NB4 (cell line): ENCODE measurements at places on chromosomes 4 and X.

- peak; percentile 89 for DNase-seq
Observed at GRCh38 chr4:8599657-8600056, 7.1 kb downstream of the CPZ start.

- no peak for DNase-seq
Observed at GRCh38 chr4:123767806-123768205, 371.2 kb downstream of the SPRY1 start.

GRCh38 chrX:53047228-53047627, 1.4 kb upstream of the GPR173 start:
- DNase-seq, result peak; percentile 3

DNA sequence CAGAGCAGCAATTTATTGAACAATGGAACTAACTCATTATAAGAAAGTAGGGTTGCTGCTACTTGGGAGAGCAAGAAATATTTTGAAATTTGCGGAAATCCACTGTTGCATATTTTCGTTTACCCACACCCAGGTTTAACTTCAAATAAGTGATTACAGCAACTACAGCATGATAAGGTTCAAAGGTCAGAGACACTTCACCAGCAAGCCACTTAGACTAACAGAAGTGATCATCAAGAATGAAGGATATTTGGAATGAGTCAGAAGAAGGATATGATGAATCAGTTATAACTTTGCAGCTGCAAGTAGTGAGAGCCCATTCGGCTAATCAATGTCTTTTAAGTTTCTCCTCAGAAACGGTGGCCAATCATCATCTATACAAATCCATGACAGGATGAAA, 199.3 kb downstream of the TMA16 start:
- no peak for DNase-seq

GRCh38 chr4:151676301-151676700, 84.5 kb downstream of the GATB start:
- DNase-seq, result no peak

GRCh38 chrX:112012360-112012759, 70.2 kb downstream of the TRPC5 start:
- DNase-seq, result no peak

DNA sequence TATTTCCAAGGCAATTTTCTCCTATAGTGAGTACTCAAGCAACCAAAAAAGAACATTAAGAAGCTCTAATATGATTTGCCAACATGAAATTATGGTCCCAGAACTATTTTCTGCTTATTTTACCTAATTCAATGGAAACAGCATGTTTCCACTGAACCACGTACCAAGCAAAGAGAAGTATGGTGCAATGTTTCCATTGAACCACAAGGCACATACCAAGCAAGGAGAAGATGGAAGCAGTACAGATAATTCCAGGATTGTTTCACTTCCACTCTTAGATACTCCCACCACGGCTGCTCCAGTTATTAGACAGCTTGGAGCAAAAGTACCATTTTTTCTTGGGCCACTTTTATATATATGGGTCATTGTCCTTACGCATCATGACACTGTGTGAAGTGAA, 164.9 kb downstream of the RNF150 start:
- no peak for DNase-seq

DNA sequence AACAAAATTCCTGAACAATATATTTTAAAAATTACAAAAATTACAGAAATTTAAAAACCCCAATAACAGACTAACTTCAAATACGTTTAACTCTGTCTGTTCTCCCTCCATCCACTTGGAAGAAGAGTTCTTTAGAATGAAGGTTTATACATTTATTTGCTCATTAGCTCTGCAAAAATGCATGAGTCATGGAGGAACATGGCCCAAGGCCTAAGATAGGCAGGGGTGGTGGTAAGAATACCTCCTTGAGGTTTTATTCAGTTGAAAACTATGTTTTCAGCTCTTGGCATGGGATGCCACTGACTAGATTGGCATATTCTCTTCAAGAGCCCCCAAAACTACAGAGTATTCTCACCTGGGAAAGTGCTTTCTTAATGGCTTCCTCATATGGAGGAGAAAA, 8.8 kb upstream of the LRRC66 start:
- DNase-seq, result no peak

DNA sequence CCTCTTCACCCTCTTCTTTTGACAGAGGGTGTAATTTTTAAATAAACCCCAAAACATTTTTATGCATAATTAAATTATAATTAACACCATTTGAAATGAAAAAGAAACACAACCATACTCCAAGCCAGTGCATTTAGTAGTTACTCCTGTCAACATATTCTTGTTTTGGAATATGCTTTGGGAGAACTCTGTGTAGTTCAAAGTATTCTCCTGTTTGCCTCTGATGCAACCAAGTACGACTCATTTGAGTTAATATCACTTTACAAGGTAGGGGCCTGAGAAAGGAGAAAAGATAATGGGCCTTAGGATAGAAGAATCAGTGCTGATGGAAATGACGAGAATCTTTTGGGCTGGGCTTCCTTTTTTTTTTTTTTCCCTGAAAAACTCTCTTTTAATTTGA, 2.7 kb downstream of the PTPN13 start:
- peak; percentile 25 for DNase-seq

- no peak for DNase-seq
Observed at GRCh38 chr4:44056721-44057151, 391.9 kb downstream of the KCTD8 start.

GRCh38 chrX:2262668-2263055, 238.1 kb downstream of the DHRSX start:
- no peak for DNase-seq

GRCh38 chr4:143435955-143436354, 77.5 kb upstream of the SMARCA5 start:
- no peak for DNase-seq

- peak; percentile 17 for DNase-seq
Observed at GRCh38 chrX:54994668-54995351, 822 bp upstream of the PFKFB1 start.
